ENCODE measurements at places on chromosomes 2 and 18.

DNA sequence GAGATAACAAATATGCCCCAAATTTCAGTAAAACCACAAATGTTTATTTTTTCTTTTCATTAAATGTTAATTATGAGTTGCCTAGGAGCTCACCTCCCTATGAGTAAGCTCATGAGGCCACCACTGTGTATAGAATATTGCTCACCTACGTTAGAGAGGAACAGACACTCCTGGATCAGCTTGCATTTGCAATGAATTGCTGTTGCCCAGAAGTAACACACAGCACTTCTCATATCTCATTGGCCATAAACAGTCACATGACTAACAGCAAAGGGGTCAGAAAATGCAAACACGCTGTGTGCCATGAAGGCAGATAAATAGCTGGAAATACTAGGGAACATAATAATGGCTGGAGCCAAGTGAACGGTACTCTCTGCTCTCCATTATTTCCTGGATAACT is 89.0 kb upstream of the GALNT5 start:
- no peak for DNase-seq

GRCh38 chr2:112841295-112842044 is 4.9 kb upstream of the IL1B start:
- no peak for DNase-seq

DNA sequence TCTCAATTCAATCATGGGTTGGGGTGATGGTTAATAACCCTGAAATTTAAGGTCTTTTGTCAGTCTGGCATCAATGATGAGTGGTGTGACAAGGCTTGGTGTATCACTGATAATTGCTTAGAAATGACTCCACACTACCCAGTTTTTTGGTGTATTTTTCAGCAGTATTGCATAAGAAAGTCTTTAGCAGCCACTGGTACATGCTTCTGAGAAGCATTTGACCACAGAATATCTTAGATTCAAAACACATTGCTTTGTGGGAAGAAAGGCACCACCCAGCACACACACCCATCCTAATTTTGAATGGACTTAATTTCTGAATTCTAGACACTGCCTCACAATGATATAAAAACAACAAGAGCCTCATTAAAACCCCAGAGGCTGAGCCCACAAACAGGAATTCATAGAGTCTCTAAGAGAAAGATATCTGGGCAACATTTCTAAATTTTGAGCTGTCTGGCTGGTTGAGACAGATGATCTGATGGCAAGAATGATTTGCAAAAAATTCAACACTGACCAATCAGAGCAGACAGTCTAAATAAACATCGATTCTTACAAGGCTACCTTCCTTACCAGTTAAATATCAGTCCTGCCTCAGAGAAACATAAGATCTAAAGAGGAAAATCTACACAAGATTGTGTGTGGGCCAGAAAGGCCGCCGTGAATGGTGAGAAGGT is 114.7 kb upstream of the CYP1B1 start:
- no peak for DNase-seq

GRCh38 chr18:23710068-23710527 is 20.8 kb downstream of the LAMA3 start:
- no peak for DNase-seq

- DNase-seq: no peak
Observed at GRCh38 chr2:94986392-94986963, 39.0 kb upstream of the MAL start.

- DNase-seq: no peak
Observed at GRCh38 chr2:70759446-70759845, 8.6 kb downstream of the ADD2 start.

DNA sequence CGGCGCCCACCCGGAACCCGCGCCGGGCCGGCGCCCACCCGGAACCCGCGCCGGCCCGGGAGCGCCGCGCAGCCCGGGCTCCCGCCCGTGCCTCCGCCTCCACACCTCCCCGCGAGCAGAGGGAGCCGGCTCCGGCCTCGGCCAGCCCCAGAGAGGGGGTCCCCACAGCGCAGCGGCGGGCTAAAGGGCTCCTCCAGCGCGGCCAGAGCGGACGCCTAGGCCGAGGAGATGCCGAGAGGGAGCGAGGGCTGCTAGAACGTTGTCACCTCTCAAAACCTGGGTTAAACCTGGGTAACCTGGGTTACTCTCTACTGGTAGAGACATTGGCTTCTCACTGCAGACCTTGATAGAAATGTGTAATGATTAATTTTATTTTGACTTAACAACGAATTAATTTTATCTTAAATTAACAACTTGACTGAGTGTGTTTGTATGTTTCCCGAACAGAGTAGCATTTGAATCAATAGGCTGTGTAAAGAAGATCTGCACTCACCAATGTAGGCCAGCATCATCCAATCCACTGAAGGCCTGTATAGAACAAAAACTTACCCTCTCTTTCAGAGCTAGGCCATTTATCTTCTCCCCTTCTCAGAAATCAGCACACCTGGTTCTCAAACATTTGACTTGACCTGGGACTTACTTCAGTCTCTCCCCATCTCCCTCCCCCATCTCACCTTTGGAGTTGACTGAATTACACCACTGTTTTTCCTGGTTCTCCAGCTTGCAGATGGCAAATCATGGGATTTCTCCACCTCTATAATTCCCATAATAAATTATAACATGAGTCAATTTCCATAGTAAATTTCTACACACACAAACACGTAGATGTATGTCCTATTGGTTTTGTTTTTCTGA is 242.7 kb downstream of the ASXL3 start:
- DNase-seq: no peak

GRCh38 chr2:135931776-135932443 is 53.5 kb downstream of the DARS1 start:
- DNase-seq: no peak

GRCh38 chr2:233061591-233062450 is 1.7 kb downstream of the INPP5D start:
- DNase-seq: no peak

DNA sequence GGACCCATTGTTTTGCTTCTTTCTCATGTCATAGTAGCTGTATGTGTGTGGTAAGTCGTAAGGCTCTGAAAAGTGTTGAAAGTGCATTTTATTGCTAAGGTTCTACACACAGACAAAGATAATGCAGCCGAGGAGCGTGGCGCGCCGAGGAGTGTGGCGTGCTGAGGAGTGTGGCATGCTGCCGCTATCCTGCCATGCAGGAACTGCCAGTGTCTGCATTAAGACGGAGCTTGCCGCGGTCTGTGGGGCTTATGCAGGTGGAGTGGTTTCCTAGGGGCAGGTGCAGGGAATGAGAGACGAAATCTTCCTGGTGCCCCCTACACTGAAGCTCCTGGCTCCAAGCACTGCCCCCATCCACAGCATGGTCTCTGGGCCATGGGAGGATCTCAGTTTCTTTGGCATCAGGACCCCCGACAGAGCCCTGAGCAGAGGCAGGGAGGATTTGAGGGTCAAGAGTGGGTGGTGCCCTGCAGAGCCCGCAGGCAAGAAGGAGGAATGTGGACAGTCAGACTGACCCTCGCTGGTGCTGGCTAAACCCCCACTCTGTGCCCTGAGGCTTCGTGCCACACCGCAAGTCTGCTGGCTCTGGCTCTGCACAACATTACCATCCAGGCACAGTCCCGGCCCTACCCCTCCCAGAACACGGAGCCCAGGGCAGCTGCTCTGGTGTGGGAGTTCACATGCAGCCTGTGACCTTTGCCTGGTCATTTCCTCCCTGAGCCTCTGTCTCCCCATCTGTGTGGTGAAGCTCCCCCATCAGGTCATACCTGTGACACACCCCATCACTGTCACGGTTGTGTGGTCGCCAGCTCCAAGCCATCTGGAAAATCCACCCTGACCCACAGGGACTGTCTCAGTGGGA is 3.2 kb downstream of the SNED1 start:
- no peak for DNase-seq

DNA sequence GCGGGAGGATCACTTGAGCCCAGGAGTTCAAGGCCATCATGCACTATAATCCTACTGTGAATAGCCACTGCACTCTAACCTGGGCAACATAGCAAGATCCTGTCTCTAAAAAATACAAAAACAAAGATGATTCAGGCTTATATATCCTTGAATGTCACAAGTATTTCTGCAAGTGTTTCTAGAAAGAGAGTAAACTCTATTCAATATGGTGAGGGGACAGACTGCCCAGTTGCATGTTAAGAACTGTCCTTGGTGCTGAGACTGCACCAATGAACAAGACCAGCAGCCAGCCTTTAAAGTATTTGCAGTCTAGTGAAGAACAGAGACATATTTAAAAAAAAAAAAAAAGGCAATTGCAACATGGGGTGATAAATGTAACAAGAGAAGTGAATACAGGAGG is 16.4 kb downstream of the MAP3K19 start:
- DNase-seq: no peak

GRCh38 chr2:53629001-53629400 is 138.6 kb upstream of the CHAC2 start:
- DNase-seq: no peak

- DNase-seq: no peak
Observed at GRCh38 chr2:156319811-156320485, 12.6 kb downstream of the NR4A2 start.

- DNase-seq: no peak
Observed at GRCh38 chr2:58922245-58922644, 681.1 kb upstream of the FANCL start.
